ENCODE measurements at places on chromosomes 5 and 9. TPM values are rescaled to one million over a fixed set of nuclear protein-coding genes. Genes with fewer than 3 reads are reported as not detected.

CMBL gene
- 2.5 TPM for total RNA-seq

PGM5 gene
- total RNA-seq: 0.18 TPM

KLF4 gene
- 28.2 TPM for total RNA-seq

EGFL7 gene
- total RNA-seq: 189 TPM

All from cardiac atrium fibroblast (primary cell).